ENCODE measurements at places on chromosomes 12 and 14.

- DNase-seq = no peak
Measured at GRCh38 chr12:132379996-132380395, 50.6 kb upstream of the GALNT9 start.

DNA sequence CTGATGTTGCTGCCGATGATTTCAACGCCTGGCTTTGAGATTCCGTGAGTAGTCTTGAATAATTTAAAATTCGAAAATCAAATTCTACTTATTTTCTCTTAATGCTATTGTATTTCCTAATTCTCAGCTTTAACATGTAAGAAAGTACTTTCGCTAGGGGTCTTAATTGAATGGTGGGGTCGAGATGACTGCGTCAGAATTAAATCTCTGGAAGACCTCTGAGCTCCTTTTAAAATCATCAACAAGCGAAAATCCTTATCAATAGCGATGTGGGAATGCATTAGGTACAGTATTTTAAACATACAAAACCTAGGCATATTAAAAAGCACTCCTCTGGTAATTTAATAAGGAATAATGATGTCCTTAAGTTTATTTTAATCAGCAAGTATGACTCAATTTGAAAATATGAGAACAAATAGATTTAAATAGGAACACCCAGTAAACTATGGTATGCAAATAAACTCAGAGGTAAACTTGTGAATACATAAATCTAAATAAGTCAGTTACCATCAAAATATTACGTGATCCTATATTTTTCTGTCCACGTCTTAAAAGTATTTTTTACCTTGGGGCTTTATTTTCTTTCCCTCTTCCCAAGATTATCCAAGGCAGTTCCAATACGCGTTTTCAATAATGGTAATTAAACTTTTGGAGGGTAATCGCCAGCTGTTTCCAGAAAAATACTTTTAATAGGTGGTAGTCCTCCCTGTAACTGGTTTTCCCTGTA is 1.4 kb downstream of the FOXA1 start:
- no peak for DNase-seq

DNA sequence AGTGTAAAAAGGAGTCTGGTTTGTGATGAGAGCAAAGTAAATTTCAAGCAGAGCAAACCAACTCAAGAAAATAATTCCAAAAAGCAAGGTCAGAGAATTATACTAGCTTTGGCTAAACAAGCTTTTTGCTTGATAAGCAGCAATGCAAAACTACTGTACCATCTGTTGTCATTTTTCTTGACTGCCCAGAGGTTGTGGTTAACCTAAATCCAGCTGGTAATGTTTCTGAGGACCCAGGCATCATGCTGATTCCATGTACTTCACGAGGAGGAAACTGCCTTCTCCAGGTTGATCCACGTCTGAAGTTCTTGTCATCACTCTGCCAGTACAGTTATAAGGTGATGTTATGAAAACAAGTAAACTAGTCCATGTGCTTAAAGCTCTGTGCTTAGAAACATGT is 185.2 kb downstream of the ACSS3 start:
- DNase-seq = no peak

GRCh38 chr12:122999196-122999946 is 18.9 kb downstream of the ARL6IP4 start:
- DNase-seq = no peak

GRCh38 chr14:44649061-44649460 is 142.0 kb upstream of the FSCB start:
- no peak for DNase-seq

DNA sequence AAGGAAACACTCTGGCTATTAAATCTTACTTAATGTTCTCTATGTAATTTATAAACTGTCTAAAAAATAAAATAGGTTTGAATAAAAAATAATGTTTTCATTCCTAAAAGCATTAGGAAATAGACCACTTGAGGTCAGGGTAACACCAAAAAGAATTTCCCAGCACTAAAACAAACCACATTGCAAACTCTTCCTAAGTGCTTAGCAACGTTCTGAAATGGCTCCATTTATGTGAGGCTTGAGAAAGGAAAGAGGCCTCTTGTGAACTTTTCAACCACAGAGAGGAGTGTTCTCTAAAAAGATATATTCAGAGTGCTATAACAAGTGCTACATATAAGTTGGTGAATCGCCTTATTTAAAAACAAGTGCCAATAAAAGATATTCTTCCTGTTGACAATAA is 42.7 kb downstream of the ALX1 start:
- no peak for DNase-seq

DNA sequence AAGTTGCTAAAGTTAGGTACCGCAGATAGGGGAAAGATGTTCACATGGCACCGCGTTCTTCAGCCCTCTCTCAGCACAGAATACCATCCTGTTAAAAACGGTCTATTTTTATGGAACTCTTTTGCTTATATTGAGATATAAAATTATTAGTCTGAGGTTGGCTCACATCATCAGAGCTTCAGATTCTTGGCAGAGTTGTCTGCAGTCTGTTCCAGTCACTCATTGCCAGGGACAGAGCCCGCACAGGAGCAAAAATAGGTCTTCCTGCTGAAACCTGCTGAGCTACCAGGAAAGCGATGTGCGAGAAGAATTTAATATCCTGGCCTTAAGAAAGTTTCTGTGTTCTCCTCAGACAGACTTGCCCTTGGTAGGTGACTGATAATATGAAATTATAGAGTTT is 249.8 kb downstream of the VRK1 start:
- DNase-seq = no peak

GRCh38 chr14:96470331-96470730 is 31.9 kb upstream of the PAPOLA start:
- no peak for DNase-seq

DNA sequence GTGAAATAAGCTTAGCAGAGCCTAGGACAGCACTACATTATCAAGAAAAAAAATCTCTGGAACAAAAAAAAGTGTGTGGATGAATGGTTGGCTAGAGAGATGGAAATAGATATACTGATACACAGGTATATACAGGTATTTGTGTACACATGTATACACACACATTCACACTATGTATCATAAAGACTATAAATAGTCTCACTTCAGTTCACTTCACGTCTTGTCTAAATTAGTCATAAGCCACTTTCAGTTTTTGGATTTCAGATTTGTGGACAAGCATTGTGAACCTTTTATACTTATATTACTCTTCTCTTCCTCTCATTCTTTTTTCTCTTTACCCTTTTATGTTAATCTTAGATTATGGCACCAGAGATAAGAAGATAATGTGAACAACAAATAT is 41.8 kb upstream of the SLC6A15 start:
- no peak for DNase-seq

GRCh38 chr14:105945896-105946295 is 419.5 kb downstream of the TMEM121 start:
- DNase-seq = no peak

- no peak for DNase-seq
Measured at GRCh38 chr14:34299360-34299759, 162.7 kb downstream of the SPTSSA start.

GRCh38 chr12:46832130-46832704 is 6.4 kb upstream of the SLC38A4 start:
- DNase-seq = no peak

- DNase-seq = no peak
Measured at GRCh38 chr12:85803231-85803630, 33.0 kb downstream of the RASSF9 start.

DNA sequence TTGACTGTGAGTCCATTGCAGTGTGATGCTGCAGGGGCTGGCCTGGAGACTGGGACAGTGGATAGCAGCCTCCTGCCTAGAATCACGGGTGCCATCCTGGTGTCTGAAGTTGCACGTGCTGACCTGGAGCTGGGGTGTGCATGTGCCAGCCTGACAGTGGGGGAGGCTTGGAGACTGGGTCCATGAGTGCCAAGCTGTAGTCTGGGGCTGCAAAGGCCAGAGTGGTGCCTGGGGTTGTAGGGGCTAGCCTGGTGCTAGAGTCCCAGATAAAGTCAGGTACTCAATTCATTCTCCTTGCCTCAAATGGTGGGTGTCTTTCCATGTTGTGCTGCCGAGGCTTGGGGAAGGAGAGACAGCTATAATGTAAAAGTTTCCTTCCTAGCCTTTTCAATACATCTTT is 181.9 kb upstream of the NPAS3 start:
- DNase-seq = no peak

DNA sequence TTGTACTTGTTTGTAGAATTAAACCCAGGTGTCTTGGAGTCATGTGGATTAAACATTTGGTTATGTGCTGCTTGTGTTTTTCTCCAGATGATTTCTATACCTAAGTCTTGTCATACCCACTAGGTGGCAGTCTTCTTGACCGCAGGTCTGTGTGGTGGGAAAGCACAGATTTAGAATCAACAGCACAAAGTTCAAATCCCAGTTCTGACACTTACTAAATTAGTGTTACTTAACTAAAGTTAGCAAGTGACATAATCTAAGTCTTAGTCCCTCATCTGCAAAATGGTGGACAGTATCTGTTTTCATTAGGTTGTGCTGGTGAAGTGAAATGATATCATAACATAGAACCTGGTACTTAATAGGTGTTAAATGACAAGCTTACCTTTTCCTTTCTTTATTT is 151.0 kb upstream of the ARHGAP5 start:
- DNase-seq = no peak

GRCh38 chr12:64794305-64794704 is 30.1 kb upstream of the TBC1D30 start:
- no peak for DNase-seq

DNA sequence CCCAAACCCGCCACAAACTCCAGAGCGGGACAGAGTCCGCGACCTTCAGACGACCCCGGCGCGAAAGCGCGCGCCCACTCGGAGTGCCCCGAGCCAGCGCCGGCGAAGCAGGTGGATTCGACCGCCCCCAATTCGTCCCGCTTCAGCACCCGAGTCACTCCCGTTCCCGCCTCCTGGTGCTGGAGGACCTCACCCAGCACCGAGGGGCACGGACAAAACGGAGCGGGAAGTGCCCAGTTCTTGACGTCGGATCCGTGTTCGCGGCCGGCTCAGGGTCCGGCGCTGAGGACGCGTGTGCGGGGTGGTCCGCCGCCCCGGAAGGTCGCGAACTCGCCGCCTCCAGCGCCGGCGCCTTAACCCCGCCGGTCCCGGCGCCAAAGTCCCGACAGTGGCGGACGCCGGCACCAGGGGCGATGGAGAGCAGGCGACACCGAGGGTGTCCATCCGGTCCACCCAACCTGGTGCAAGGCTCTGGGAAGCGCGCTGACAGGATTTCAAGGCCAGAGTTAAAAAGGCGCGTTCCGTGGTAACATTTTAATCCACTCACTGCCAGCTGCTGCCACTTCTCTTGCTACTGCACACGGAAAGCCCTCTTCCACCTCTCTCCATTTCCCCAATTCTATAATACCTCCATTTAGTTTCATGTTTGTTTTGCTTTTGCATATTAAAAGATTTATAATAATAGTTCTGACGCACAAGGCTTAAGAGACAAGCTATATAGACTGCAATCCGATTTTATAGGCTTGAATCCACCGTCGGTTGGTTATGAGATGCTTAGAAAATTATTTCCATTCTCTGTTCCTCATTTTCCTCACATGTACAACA is 240.0 kb upstream of the CPNE8 start:
- DNase-seq = no peak

DNA sequence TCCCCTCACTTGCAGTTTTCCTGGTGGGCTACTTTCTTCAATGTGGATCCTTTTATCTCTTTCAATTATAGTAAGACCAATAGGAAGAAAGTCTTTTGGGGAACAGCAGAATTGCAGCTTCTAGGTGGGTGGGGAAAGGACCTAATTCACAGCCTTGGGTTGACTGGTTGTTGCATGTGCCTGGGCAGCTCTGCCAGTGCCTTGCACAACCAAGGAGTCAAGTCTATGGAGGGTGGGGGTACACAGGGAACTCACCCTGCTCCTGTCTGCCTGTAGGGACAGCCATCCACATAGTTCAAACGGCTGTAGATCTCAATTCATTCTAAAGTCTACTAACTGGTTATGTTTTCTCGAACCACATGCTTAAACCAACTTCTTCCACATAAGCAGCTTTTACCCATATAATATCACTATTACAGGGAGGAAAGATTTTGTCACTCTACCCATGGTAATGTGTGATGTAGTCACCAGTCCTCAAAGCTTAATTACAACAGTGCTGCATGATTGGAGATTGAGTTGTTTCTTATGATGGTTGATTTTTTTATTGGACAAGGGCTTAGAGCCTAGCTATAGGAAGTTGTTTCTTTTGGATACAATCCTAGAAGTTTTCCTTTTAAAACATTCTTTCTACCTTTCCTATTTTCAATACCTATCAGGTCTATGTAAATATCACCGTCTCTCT is 117.7 kb upstream of the FRMD6 start:
- DNase-seq = no peak

DNA sequence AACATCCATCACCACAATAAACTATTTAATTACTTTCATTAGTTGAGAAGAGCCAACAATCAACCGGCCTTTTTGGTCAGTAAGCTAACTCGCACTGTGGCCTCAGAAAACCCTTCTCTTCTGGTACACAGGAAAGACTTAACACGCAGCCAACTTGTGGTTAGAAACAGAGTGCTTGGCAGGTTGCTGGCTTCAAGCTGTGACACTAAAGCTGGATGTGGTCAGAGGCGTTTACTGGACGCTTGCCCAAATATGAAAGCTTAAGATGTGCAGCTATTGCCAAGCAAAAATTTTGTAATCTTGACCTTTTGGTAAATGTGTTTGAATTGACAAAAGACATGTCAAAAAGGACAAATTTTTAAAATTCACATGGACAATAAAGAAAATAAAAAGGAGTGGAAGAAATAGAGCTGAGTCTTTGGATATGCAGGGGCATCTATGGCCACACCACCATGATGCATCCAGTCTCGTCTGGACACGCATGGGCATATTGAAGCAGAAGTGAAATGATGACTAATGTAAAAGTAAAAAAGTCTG is 2.6 kb upstream of the KLRK1 start:
- no peak for DNase-seq

- no peak for DNase-seq
Measured at GRCh38 chr14:26687301-26687837, 89.5 kb upstream of the NOVA1 start.

- no peak for DNase-seq
Measured at GRCh38 chr14:58772794-58773620, 135.2 kb downstream of the DACT1 start.

DNA sequence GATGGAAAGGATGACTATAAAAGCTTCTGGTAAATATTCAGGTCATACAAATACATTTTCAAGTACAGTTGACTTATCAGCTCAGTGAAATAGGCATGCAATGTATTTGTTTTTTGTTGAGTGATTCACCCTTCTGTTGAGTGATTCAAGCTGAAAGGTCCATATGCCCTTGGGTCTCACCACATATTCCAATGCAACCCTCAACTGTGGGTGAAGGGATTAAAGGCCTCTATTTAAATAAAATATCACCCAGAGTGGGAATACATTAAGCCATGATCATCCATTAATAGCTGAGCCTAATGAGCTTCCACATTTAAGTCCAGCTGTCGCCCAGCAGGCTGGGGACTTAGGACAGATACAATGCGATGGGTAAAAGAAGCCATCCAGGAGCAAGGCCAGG is 120.2 kb downstream of the CRACR2A start:
- DNase-seq = no peak

DNA sequence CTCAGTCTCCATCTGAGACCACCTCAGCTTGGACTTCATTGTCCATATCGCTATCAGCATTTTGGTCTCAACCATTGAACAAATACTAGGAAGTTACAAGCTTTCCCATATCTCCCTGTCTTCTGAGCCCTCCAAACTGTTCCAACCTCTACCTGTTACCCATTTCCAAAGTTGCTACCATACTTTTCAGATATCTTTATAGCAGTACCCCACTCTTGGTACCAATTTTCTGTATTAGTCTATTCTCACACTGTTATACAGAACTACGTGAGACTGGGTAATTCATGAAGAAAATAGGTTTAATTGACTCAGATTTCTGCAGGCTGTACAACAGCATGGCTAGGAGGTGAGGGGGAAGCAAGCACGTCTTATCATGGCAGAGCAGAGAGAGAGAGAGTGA is 53.8 kb downstream of the PRKCH start:
- no peak for DNase-seq
